Stomach (tissue), 19 donors: ENCODE measurements at places on chromosomes 2 and 18. TPM values are rescaled to one million over a fixed set of nuclear protein-coding genes. Genes with fewer than 3 reads are reported as not detected.
A peak's percentile ranks its signal among the peaks of the same experiment; 100 is the strongest.

- peak; percentile 63 for DNase-seq
These were observed 1.1 kb downstream of the VAMP8 start for GRCh38 chr2:85578243-85579180.

DNA sequence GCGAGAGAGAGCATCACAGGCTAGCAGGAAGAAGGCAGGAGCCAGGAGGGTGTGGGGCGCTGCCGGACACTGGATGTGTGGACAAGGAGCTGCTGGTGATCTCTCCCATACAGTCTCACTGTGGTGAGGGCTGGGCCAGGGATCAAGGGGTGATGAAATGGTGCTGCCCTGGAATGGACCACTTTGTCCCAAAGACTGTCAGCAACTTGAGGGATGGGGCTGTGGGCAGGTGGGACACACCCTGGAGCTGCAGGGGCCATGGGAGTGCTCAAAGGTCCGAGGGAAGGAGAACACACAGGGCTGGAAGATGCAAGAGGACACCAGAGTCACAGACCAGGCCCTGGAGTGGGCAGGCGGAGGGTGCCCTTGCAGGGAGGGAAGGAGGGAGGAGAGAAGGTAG lies 38.0 kb downstream of the COA5 start:
- DNase-seq, result no peak

- no peak for DNase-seq
These were observed 86.0 kb downstream of the ACSL3 start for GRCh38 chr2:222946700-222947287.

DNA sequence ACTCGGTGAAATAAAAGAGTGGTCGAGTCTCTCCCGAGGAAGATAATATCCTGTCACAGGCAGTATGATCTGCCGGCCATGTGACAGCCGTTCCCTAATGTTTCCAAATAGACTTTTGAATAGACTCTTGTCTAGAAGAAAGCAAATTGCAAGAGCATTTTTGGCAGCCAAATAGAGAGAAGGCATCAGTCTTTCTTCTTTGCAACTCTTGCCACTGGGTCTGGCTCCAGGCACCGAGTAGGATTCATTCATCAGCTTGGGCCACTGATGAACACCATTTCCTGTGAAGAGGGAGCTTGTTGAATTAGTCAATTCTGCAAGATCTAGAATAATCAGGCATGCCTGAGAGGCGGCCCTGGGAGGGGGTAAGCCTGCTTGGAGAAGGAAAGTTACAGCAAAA lies 165.6 kb downstream of the KLHL29 start:
- DNase-seq, result no peak

GRCh38 chr2:179265082-179265510 lies 464 bp upstream of the SESTD1 start:
- DNase-seq, result no peak

The RGPD4 gene
- total RNA-seq, result not detected

The RGPD3 gene
- not detected for total RNA-seq

The RIT2 gene
- total RNA-seq, result not detected
